ENCODE measurements at places on chromosomes 3 and 15.

- no peak for DNase-seq
Measured at GRCh38 chr3:120173056-120173675, 78.9 kb upstream of the GSK3B start.

GRCh38 chr3:148227534-148227933, 470.2 kb upstream of the AGTR1 start:
- no peak for DNase-seq

- no peak for DNase-seq
Measured at GRCh38 chr3:46283881-46284450, 41.7 kb downstream of the CCR3 start.

GRCh38 chr15:35966781-35967180, 420.8 kb upstream of the DPH6 start:
- DNase-seq, result no peak

DNA sequence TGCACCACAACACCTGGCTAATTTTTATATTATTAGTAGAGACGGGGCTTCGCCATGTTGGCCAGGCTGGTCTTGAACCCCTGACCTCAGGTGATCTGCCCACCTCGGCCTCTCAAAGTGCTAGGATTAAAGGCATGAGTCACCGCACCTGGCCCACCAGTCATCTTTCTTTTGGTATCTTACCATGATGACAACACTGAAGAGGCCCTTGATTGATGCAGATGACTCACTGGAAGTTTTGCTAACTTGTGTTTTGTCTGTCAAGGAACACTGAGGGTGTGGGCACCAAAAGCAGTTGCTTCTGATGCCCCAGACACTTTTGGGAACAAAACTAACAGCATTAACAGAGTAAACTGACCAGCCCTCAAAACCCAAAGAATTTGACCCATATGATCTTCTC, 88.3 kb downstream of the MYO5A start:
- DNase-seq, result no peak

- DNase-seq, result no peak
Measured at GRCh38 chr15:100966997-100967396, 47.8 kb downstream of the LRRK1 start.

GRCh38 chr3:141412087-141412935, 44.0 kb downstream of the ZBTB38 start:
- peak; percentile 39 for DNase-seq

DNA sequence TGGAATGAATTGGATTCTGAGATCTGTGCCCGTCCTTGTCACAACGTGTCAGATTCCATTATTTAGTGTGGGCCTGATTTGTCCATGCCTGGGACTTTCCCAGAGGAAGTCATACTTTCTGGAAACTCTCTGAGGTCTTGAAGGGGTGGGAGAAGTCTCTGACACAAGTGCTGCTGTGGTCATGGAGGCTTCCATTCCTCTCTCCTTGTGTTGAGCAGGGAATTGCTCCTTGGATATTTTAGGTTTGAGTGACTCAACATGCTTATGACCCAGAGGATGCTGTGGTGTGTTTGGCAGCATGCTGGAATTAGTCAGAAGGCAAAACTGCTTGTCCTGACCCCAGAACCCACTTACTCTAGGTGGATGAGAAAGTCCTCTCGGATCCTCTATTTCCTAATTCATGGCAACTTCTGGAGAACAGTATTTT, 132.1 kb downstream of the LPP start:
- no peak for DNase-seq

GRCh38 chr15:32041294-32041693, 11.0 kb downstream of the CHRNA7 start:
- no peak for DNase-seq

DNA sequence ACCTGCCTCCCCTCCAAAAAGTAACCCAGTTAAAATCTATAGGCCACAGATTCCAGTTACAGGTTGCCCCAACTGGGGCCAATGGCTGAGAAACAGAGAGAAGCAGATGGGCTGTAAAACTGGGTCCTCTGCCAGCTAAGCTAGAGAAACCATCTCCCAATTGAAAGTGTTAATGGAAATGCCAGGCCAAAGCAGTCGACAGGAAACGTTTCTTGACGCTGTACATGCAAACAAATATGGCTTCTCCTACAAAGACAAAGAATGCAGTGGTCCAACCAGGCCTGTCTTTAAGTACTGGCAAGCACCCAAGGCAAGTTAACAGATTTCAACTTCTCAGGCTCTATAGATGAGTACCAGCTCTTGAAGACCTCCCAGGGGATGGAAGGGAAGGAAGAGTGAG, 71.3 kb downstream of the MAGI1 start:
- DNase-seq, result no peak

DNA sequence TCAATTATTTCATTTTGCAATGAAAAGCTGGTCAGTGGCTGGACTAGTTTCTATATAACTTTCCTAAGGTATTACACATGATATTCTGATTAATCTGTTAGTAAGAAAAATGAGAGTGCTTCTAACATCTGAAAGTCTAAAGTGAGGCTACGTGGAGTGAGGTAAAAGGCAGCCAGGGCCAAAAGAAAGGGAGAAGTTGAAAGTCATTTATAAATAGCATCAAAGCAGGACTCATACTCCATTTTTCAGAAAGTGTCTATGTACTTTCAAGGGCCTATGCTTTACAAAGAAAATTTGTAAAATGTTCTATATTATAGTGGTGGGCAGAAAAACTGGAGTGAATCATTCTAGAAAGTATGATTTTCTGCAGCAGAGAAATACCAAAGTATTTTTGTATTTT, 80.0 kb downstream of the CSNK1G1 start:
- no peak for DNase-seq

DNA sequence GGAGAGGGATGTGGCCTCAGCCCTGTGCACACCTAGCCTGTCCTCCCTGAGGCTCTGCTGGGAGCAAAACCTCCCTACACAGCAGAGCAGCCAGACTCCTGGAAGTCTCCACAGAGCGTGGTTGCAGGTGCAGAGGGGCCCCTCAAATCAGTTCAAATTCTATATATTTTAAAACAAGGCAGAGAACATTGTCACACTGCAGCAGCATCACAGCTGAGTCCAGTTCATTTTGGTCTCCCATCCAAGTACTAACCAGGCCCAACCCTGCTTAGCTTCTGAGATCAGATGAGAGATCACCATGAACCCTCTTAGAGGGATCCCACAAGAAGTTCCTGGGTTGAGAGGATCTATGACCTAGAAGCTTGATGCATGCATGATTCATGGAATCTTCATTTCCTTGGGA, 331.0 kb upstream of the RGMA start:
- DNase-seq, result no peak

DNA sequence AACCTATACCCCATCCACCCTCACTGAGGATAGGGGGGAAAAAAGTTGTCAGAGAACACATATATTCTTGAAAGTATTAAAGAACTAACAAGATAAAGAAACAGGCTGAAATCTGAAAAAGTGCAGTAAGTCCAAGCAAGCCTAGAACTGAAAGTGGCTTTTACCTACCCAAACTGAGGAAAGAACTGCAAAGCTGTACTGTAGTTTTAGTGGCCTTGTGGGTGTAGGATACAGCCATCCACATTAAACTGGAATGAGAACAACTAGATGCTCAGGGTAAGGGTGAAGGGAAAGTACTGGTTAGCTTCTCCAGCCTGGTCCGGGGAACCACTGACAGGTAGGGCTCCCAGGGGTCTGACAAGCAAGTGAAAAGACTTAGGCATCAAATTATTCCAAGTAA, 10.1 kb downstream of the UBP1 start:
- no peak for DNase-seq

- DNase-seq, result no peak
Measured at GRCh38 chr3:194577986-194578905, 55.0 kb downstream of the TMEM44 start.

All from T-helper 1 cell (primary cell).